ENCODE measurements at places on chromosomes 5 and 9.
A peak's percentile ranks its signal among the peaks of the same experiment; 100 is the strongest.

GRCh38 chr5:54837981-54838380, 147.4 kb downstream of the ESM1 start:
- DNase-seq = no peak

DNA sequence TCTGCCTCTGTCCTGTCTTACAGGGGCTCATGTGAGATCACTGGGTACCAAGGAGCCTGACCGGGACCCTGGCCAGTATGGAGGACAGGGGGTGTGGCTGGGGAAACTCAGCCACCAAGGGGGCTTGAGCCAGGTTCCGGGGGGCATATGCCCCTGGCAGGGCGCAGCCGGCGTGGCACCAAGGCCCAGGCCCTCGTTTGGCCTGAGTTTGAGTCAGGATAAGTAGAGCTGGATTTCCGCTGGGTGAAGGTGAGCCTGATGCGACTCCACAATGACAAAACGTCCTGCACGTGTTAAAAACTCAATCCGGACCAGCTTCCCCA, 616 bp upstream of the TSPAN17 start:
- no peak for DNase-seq

GRCh38 chr5:176415952-176416924, at the start of gene CLTB:
Gene CLTB (minus strand): TSS chr5:176416539. CDS start chr5:176416363, 176 bp downstream.
- peak; percentile 86 for DNase-seq

DNA sequence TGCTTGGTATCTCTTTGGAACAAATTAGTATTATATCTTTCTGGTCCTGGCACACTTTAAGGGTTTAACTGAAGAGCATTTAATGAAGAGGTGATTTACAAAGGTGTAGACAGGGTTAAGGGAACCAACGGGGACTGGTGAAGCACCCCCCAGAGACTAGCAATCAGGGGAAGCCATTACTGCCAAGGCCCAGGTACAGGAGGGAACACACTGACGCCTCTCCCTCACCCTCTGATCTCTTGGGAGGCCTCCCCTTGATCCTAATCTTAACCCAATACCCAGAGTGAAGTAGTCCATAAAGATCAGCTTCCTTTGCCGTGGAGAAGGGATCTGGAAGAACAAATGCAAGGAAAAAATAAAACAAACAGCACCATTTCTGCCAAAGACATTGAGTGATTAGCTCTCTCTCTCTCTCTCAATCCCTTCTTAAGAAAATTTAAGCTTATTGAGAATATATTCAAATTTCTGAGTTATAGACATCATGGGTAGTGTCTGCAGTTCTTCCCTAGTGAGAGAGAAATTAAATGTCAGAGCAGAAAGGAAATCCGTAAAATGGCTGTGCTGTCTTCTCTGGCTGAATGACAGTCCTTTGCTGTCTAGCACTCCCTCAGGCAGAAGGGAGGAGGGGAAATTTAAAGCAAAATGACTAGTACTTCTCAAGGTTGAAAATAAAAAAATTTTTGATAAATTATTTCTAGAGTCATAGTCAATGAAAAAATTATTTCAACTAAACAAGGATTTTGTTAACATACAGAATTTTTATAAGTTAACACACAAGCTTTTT, 20.0 kb downstream of the F2R start:
- DNase-seq = no peak

DNA sequence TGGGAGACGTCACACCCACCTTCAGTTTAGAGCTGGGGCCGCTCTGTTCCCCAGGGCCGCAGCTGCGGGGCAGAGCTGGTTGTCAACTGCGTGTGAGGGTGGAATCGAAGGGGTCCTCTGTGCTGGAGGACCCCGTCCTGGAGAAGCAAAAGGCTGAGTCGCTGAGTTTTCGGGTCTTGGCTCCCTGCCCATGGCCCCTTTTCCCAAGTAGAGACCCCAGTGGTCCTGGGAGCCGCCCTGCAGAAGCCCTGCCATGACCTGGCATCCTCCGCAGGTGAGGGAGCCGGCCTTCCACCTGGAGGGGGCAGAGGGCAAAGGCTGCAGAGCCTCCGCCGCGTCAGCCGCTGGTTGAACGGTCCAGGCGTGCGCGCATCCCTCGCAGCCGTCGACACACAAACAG, 90.4 kb upstream of the COL5A1 start:
- no peak for DNase-seq

GRCh38 chr5:172588380-172588779, 52.7 kb upstream of the NEURL1B start:
- no peak for DNase-seq

- no peak for DNase-seq
Observed at GRCh38 chr9:32161720-32162119, 222.7 kb upstream of the ACO1 start.

DNA sequence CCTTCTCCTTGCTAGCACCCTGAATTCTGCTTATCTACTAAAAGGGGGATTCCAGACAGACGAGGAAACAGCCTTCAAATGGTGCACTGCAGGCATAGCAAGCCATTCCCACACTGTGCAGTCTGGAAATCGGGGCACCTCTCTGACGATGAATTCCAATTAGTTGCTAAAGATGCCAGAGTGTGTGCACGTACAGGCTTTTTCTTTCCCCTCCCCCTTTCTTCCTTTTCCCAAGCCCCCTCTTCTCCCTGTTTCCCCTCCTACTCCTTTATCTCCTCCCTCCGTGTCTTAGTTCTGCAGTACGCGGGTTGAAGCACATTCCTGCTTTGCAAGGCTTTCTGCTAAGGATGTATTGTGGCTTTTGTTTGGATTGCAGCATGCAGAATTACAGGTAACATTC, at the start of gene GPR21:
Gene GPR21 (plus strand): TSS at position 316 of the 400 bp plus-strand sequence. CDS start 900 bp downstream, outside the sequence.
- DNase-seq = no peak

DNA sequence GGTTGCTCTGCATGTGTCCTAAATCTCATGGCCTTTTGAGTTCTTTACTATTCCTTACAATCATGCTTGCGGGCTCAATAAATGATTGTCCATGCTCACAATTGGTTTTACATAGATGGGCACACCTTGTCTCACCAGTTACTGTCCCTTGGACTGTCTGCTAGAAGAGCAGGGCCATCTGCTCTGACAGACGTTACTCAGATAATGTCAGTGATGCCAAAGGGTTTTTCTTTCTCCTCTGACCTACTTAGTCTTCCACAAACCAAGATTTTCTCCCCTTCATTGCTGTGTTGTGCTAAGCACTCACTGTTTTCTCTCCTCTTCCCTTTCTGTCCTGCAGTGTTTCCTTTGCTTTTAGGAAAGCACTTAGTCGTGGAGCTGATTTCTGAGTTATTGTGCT, 562.3 kb downstream of the KIF4B start:
- no peak for DNase-seq

GRCh38 chr9:24738421-24738961, 192.8 kb upstream of the IZUMO3 start:
- DNase-seq = no peak

- DNase-seq = no peak
Observed at GRCh38 chr5:147547730-147548129, 37.9 kb upstream of the DPYSL3 start.

GRCh38 chr9:1839909-1840308, 175.2 kb upstream of the SMARCA2 start:
- no peak for DNase-seq

- DNase-seq = no peak
Observed at GRCh38 chr9:60545878-60546385, 368.3 kb upstream of the SPATA31A5 start.

- no peak for DNase-seq
Observed at GRCh38 chr9:126956917-126957686, 42.5 kb downstream of the RALGPS1 start.

- DNase-seq = peak; percentile 89
Observed at GRCh38 chr5:80755626-80756025, 100.8 kb upstream of the DHFR start.

- no peak for DNase-seq
Observed at GRCh38 chr5:145975361-145976066, 39.1 kb downstream of the SH3RF2 start.

GRCh38 chr5:113359419-113359818, 75.4 kb downstream of the TSSK1B start:
- DNase-seq = no peak

DNA sequence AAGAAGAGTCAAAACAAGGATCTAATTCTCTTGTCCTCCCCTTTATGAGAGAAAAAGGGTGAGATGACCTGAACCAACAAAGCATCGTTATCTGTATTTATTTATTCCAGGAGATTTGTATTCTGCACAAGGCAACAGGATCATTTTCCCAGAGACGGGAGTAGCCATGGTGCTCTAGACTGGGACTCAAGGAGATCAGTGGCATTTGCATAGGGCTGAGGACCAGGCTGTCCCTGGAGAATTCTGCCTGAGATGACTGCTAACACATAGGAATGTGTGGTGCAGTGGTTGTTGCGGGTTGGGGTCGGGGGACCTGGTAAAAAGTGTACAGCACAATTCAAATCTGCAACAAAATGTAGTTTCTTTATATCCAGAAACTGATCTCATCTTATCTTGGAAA, 22.3 kb upstream of the ZNF474 start:
- no peak for DNase-seq

- no peak for DNase-seq
Observed at GRCh38 chr5:78698191-78698791, 49.7 kb upstream of the LHFPL2 start.

DNA sequence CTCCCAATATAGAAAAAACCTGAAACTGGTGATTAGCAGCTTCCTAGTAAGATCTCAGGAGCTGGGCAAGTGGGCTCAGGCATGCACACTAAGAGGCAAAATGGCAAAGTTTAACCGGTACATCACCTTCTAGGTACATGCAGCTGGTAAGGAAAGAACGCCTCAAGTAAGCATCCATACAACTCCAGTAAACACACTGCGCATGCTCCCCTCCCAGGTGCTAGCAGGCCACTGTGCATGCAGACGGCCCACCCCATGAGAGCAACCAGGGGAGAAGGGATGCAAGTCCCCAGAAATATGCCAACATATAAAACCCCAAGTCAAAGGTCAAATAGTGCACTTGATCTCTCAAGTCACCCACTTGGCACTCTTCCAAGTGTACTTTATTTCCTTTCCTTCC, 228.6 kb upstream of the KIF2A start:
- no peak for DNase-seq

GRCh38 chr5:164748861-164749260, 1243.4 kb downstream of the MAT2B start:
- DNase-seq = no peak

DNA sequence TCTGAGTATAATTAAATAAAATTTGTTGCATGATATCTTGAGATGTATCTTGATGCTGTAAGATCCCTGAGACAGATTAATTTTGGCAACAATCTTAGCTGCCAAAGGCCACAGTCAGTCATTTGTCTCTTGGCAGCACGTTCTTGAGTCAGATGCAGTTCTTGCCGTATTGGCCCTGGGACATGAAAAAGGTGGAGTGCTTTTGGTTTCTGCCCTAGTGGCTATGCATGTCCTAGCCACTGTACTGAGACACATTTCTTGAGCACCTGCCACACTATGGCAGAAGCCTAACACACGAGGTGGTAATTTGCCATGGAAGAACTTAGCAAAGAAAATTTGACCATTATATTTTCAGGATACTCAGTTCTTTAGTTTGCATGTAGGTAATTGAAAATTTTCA, 45.0 kb upstream of the PHF2 start:
- no peak for DNase-seq

GRCh38 chr9:92295827-92296258, 2.3 kb upstream of the IARS1 start:
- DNase-seq = no peak

DNA sequence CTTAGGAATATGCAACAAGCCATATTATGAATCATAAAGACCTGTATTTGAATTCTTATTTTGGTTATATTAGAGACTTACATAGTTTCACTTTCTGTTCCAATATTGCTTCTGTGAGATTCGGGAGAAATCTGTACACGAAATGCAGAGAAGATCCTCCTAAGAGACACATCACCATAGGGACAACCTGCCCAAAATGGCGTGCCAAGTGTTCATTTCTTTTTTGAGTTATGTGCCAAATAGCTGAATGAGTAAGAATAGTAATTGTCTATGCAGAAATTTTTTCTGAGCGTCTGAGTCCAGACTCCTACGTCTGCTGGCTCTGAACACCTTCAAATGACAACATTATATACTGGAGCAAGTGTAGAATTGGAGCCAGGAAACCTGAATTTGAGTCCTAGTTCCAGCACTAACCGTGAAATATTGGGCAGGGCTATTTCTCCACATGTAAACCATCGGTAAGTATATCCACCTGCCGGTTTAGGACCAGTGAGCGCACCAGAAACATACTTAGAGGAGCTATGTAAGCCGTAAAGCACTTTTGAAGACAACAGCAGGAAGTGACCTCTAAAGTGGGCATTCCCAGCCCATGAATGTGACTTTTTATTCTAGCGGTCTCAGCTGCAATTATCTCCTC, 163.9 kb upstream of the DMRT1 start:
- DNase-seq = peak; percentile 11

GRCh38 chr5:14627270-14627669, 37.2 kb upstream of the OTULIN start:
- DNase-seq = no peak

GRCh38 chr9:127177231-127177630, 54.8 kb upstream of the ANGPTL2 start:
- DNase-seq = no peak
